ENCODE measurements at places on chromosomes 7 and 10.

DNA sequence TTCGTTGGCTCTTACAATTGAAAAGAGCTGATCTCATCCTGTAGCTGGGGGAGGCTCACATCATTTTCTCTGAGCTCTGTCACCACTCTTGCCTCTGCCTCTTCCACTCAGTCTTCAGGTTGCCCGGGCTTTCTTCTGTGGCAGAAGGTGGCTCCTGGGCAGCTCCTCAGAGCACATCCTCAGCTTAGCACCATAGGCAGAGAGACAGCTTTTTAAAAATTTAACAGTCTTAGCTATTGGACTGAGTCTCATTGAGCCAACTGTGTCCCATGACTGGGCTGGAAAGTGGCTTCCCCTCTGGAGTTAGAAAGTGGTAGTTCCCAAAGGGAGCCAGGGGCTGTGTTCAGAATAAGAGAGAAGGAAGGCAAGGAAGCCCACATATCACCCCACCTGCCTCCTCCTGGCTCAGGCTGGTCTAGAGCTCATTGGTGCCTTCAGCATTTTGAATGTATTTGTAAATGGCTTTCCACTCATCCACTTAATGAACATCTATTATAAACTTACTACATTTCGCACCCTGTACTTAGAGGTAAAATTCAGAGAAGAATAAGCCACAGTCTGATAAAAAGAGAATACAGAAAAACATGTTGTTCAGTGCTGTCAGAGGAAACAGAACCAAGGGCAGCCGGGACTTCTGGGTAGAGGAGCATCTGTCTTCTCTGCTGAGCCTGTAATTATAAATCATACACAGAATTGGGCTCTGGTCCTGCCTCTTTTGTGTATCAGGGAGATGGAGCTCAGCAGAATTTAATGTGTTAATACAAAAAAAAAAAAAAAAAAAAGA lies 119.3 kb downstream of the WDFY4 start:
- DNase-seq: no peak

- no peak for DNase-seq
These were observed 16.7 kb upstream of the SPOCK2 start for GRCh38 chr10:72105098-72105475.

DNA sequence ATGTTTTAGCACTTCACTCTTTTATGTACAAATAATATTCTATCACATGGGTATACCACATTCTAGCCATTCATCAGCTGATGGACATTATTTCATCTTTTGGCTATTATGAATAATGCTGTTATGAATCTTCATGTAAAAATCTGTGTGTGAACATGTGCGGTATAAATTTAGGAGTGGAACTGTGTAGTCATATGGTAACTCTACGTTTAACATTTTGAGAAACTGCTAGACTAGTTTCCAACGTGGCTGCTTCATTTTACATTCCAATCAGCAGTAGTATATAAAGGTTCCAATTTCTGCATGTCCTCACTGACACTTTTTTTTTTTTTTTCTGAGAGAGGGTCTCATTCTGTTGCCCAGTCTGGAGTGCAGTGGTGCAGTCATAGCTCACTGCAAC lies 8.3 kb downstream of the RAMP3 start:
- no peak for DNase-seq

GRCh38 chr7:81140775-81141174 lies 221.9 kb upstream of the SEMA3C start:
- no peak for DNase-seq

DNA sequence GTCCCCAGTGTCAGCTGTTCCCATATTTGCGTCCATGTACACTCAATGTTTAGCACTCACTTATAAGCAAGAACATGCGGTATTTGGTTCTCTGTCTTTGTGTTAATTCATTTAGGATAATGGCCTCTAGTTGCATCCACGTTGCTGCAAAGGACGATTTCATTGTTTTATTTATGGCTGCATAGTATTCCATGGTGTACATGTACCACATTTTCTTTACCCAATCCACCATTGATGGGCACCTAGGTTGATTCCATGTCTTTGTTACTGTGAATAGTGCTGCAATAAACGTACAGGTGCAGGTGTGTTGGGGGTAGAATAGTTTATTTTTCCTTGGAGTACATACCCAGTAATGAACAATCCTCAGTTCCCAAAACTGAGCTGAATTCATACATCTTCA lies 24.3 kb upstream of the TRIM56 start:
- no peak for DNase-seq

DNA sequence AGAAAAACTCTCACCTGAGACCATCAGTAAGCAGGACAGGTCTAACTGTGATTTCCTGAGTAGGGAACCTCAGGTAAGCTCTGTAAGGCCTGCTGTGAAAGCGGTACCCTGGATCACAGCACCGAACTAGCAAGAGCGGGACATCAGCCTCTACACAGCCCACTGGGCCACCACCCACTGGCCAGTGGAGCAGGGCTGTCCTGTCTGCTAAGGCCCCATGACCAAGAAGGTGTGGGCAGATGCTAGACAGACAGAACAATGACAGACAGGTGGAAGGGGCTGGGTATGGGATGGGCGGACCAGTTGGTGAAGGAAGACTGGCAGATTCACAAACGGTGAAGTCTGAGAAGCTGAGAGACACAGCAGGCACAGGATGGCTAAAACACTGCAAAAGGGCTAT lies 79.4 kb upstream of the DDC start:
- DNase-seq: no peak

DNA sequence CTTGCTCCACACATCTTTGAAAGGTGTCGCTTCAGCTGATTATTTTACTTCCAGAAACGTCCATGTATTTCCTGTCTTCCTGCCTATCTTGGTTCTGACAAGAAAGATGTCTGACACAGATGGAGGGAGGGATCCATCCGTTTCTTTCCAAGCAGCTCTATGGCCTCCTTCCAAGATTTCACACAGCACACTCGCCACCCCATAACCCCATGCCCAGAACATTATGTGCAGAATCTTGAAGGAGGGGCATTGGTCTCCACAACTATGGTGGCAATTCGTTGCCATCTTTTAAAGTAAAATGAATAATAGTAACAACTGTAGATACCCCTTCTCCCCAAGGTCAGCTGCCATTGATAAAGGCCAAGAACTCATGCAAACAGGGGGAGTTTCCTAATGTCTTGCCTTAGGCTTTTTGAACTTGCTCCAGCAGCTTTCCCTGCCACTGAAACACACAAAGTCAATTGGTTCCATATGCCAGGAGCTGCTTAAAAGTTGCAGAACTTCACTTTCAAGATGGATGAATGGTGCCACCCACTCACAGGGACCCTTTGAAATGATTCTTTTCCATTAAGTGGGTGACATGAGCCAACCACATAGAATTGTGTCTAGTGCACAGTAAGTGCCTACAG lies 60.0 kb downstream of the VSTM4 start:
- no peak for DNase-seq

GRCh38 chr10:3548702-3549101 lies 236.3 kb downstream of the KLF6 start:
- DNase-seq: no peak

DNA sequence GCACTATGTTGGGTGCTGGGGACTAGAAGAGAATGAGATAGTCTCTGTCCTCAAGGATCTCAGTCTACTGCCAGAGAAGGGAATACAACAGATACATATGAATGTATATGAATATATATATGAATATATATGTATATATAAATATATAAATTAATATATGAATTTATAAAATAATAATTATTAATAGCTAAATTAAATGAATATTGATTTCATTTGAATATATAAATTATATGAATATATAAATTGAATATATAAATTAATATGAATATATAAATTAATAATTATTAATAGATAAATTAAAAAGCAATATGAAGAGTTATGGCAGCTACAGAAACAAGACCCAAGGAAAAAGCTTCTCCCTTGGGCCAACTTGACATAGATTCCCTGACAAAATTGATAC lies 59.8 kb upstream of the OPALIN start:
- no peak for DNase-seq

- no peak for DNase-seq
These were observed 8.5 kb upstream of the METTL27 start for GRCh38 chr7:73850781-73851207.

- DNase-seq: no peak
These were observed 56.9 kb downstream of the HDAC9 start for GRCh38 chr7:18552316-18552916.

GRCh38 chr7:138477581-138477980 lies 17.5 kb downstream of the TRIM24 start:
- no peak for DNase-seq

GRCh38 chr7:3710122-3710521 lies 409.1 kb downstream of the SDK1 start:
- DNase-seq: no peak

- no peak for DNase-seq
These were observed 5.1 kb upstream of the LMOD2 start for GRCh38 chr7:123650595-123650994.

DNA sequence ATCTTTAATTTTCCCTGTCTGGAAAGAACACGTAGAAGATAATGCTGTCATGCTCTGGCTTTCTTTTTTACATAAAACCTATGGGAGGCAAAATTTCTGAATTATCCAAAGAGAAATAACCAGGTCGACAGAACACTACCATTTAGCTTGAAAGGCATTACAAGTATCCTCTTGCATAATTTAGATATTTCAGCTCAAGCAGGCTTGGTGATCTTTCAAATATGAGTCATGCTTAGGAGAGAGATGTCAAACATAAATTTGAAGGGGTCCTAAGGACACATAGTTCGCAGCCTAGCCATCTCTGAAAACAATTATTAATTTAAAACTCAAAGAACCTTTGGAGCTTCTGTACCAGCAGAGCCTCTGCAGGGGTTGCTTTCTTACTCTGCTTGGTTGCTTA lies 100.9 kb downstream of the FAS start:
- DNase-seq: no peak

GRCh38 chr7:128830231-128831177 lies at the start of gene FLNC:
Gene FLNC, plus strand, starts transcription at chr7:128830406. Its CDS starts 232 bp downstream, at chr7:128830638.
- DNase-seq: peak; percentile 41

DNA sequence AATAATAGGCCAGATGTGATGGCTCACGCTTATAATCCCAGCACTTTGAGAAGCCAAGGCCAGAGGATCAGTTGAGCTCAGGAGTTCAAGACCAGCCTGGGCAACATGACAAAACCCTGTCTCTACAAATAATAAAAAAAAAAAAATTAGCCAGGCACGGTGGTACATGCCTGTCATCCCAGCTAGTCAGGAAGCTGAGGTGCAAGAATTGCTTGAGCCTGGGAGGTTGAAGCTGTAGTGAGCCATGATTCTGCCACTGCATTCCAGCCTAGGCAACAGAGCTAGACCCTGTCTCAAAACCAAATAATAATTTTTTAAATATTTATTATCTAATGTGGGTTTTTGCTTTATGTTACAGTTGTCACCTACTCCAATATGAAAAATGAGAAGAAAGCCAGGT lies 178.9 kb downstream of the ADK start:
- no peak for DNase-seq

DNA sequence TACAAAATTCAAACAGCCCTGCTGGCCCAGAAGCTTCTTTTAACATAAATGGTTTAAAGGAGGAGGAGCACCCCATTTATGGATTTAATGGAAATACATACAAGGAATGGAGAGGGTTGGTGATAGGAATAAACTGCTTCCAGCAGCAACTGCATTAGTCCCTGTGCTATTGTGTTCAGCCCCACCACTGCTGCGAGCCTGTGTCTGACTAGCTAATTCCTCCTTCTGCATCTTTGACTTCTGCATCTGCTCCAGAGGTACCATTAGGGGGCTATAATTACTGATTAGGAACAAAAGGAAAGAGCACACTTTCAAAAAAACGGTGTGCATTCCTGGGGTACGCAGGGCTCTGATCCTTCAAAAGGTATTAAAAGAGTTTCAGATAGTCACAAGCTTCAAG lies 24.8 kb downstream of the CDCA7L start:
- no peak for DNase-seq

DNA sequence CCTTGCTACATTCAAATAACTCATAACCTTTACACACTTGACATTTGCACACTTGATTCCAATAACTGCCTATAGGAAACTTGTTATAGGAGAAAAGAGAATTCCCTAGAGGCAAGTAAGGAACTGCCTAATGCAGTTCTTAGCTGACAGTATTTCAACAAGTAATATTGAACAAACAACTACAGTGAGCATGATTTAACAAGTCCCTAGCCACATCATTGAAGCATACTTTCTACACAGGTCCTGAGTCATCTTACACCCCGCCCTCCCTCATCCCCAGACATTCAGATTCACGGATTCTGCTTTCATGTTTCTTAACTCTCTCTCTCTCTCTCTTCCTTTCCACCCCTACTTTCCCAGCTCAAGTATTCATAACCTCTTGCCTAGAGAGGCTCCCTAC lies 153.5 kb downstream of the LSM5 start:
- no peak for DNase-seq

- no peak for DNase-seq
These were observed 157.0 kb upstream of the ADO start for GRCh38 chr10:62647375-62648092.

DNA sequence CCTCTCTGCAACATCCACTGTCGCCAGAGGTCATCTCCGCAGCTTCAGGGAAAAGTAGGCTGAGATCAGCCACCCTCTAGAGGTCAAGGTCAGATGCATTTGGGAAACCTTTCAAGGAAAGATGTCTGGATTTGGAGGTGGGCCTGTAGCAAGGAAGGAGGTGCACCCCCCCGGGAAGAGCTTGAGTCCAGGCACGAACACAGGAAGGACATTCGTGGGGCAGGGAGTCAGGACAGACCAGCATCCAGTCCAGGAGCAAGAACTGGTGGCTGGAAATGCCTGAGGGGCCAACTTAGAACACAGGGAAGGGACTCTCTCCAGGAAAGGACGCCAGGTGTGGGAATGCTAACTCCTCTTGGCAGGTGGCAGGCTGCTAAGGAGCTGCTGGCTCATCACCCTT lies 614.1 kb upstream of the MGMT start:
- DNase-seq: no peak

GRCh38 chr10:89296220-89296648 lies 5.6 kb upstream of the IFIT2 start:
- no peak for DNase-seq

GRCh38 chr10:132700156-132701098 lies 85.5 kb downstream of the NKX6-2 start:
- DNase-seq: peak; percentile 24

GRCh38 chr7:106417273-106417902 lies 132.6 kb upstream of the NAMPT start:
- no peak for DNase-seq

GRCh38 chr7:40192036-40192435 lies 57.2 kb downstream of the SUGCT start:
- DNase-seq: no peak

GRCh38 chr7:27779873-27780272 lies 39.9 kb downstream of the TAX1BP1 start:
- no peak for DNase-seq

- no peak for DNase-seq
These were observed 4.4 kb upstream of the GRK5 start for GRCh38 chr10:119203006-119203405.

- DNase-seq: peak; percentile 26
These were observed 156.6 kb downstream of the CCDC3 start for GRCh38 chr10:12844811-12845483.

DNA sequence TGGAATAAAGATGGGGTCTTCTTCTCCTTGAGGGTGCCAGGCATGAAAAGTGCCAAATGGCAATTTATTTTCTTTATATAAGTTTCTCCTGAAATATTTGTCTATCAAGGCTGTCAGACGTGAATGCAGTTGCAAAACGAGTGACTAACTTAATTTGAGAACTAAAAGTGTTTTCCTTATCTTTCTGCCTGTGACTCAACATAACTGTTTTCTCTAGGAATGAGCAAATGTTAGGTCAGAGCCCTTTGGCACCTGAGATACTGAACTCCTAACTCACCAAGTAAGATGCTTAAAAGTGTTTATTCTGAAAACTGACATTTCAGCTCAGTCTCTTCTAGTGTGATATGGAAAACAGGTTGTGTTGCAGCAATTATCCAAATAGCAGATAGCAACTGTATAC lies 197.0 kb downstream of the STK31 start:
- no peak for DNase-seq

GRCh38 chr10:114492351-114493037 lies 88.2 kb upstream of the AFAP1L2 start:
- no peak for DNase-seq

All from breast epithelium (tissue), 4 donors.